Left colon (tissue), 2 donors: ENCODE measurements at places on chromosomes 5 and 9. TPM values are rescaled to one million over a fixed set of nuclear protein-coding genes. Genes with fewer than 3 reads are reported as not detected.

- no peak for DNase-seq
Measured at GRCh38 chr9:36742264-36742663, 169.6 kb downstream of the MELK start.

- peak; percentile 51 for DNase-seq
Measured at GRCh38 chr5:158074992-158075769, 216.2 kb upstream of the CLINT1 start.

GRCh38 chr5:146956217-146956616 lies 77.7 kb upstream of the PPP2R2B start:
- no peak for DNase-seq

- no peak for DNase-seq
Measured at GRCh38 chr5:119009131-119009530, 20.8 kb upstream of the DTWD2 start.

DNA sequence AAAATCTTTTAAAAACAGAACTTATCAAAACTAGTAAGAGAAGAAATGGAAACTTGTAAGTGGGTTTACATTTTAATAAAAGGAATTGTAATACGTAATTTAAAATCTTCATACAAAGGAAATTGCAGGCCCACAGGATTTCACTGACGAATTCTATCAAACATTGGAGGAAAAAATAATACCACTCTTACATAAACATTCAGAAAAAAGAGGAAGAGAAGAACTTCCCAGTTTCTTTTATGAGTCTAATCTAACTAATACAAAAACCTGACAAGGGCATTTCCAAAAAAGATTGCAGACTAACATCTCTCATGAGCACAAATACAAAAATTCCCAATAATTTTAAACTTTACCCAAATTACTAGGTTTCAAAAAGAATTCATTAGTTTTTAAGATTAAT lies 149.0 kb downstream of the RANBP17 start:
- DNase-seq: no peak

DNA sequence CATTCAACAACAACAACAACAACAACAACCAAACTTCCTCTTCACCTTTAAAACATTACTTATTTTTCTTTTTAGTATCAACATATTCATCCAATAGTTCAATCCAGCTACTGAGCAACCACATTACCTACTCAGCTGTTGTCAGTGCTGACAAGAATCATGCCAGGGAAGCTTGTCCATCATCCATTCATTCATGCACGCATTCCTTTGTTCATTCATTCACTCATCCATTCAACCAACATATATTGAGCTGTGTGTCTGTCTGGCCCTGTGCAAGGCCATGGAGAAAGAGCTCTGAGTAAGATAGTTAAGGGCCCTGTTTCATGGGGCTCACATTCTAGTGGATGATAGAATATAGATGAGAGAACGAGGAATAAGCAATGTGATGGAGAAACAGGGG lies 80.2 kb upstream of the TBC1D2 start:
- DNase-seq: no peak

- DNase-seq: no peak
Measured at GRCh38 chr5:115586525-115587146, 15.6 kb downstream of the TICAM2 start.

- peak; percentile 76 for DNase-seq
Measured at GRCh38 chr9:90801241-90801972, at the start of gene SYK. TSS of gene SYK (plus strand) at chr9:90801819. CDS start at chr9:90843899, 42,080 bp downstream.

DNA sequence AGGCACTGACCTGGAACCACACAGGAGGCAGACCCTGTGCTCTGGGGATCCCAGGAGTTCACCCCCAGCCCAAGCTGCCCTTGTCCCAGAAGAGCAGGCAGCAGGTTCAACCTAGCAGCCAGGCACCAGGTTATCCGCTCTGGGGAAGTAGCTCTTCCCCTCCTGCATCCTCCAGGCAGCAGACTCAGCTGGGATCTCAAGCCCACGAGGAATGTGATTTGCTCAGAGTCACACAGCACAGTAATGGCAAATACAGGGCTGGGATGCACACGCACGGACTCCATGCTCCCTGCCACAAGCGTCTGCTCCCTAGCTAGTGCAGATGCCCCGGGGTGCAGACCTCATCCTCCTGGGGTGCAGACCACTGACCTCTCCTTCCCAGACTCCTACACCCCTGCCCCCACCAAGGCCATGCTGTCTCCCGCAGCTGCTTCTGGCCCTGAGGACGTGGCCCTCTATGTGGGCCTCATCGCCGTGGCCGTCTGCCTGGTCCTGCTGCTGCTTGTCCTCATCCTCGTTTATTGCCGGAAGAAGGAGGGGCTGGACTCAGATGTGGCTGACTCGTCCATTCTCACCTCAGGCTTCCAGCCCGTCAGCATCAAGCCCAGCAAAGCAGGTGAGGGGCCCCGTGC lies 25.5 kb downstream of the HK3 start:
- no peak for DNase-seq

DNA sequence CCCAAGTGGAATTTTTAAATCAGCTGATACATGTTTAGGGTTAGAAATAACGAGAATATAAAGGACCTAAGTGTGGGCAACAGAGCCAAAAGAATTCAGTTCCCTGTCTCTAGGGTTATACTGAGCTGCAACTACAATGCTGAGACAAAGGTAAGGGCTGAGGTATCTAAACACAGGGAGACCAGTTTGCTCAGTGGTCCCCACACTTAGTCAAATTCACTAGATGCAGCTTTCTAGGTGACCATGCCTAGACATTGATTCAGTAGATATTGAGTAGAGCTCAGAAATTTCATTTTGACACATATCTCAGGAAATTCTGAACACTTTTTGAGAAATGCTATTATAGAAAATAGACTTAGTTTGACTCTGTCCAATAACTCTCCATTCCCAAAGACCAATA lies 84.8 kb downstream of the PPP2R2B start:
- DNase-seq: no peak

DNA sequence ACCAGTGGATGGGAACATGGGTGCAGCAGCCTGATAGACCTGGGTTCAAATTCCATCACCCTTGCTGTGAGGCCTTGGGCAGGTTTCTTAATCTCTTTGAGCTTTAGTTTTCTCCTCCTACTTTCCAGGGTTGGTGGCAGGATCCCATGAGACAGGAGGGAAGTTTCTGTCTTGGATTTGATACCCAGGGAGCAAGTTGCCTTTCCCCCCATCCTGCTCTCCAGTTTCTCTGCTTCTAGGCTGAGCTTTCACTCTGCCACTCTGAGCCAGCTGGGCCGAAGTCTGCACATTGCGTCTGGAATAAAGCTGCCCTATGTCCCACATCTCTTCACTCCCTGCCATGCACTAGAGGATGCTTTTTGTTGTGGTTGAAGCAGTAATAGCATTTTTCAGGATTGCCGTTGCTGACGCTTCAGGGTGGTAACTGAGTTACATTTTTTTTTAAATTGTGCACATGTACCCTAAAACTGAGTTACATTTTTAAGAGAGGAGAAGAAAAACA lies 40.5 kb upstream of the ANGPTL2 start:
- no peak for DNase-seq

DNA sequence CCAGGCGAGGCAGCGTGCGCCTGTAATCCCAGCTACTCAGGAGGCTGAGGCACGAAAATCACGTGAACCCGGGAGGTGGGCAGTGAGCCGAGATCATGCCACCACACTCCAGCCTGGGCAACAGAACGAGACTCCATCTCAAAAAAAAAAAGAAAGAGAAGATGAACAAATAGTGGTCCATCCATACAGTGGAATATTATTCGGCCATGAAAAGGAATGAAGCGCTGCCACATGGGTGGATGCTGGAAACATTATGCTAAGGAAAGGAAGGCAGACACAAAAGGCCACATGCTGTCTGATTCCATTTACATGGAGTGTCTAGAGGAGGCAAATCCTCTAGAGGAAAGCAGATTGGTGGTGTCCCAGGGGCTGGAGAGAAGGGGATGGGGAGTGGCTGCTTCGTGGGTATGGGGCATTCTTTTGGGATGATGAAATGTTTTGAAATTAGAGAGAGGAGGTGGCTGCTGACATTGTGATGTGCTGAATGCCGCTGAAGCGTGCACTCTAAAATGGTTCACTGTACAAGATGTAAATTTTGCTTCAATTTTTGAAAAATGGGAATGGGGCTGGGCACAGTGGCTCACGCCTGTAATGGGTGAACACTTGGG lies 17.0 kb downstream of the PLPP7 start:
- DNase-seq: no peak

DNA sequence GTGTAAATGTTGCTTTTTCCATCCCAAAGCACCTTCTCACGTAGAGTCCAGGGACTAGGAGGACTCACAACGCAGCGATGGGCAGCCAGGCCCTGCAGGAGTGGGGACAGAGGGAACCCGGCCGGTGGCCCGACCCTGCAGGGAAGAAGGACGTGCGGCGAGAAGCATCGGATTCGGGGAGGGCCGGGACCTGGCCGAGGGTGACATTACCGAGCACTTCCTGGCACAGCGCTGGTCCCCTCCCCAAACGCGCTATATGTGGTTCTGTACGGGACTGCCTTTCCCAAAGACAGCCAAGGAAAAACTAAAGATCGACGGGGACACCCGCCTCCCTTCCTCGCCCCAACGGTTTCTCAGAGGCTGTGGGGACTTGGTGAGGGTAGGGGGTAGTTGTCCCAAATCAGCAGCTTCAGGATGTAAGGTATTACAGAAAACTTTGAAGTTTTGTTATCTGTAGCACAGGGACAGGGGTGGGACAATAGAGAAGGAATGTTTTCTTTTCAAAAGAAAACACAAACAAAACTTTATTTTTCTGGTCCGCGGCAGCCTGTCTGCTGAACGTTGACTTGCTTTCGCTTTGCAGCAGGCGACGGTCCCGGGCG lies 887 bp upstream of the MAP3K1 start:
- DNase-seq: peak; percentile 47

DNA sequence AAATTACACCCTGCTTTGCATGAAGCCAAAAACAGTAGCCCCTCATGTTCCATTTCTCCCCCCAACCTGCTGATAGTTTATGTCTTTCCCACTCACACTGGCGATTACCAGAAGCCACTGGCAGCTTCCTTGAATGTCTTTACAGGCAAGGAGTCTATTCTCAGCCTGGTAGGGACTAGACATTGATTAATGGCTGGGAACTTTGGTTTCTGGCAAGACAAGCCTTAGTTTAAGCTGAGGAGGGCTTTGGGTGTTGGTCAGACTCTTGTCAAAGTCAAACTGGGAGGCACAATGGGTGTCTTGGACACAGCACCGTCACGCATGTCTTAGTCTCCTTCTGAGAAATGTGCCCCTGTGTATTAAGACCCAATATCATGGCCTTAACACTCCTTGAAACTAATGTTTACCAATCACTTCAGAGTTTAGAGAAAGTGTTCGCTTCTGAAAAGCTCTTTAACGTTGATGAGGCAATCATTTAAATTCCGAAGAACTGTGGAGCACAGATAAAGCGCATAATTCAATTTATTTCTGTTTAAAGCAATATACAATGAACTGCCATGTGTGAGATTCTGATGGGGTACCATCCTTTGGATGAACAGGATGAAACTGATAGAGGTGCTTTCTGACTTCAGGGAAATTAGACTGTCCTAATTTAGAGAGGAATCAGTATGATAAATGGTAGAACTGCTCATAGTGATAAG lies 53.9 kb upstream of the CPEB4 start:
- DNase-seq: no peak

- DNase-seq: no peak
Measured at GRCh38 chr5:173099461-173099860, 43.3 kb downstream of the CREBRF start.

- DNase-seq: no peak
Measured at GRCh38 chr9:125961072-125961471, 213.9 kb downstream of the PBX3 start.

- DNase-seq: no peak
Measured at GRCh38 chr5:19739671-19740070, 248.3 kb downstream of the CDH18 start.

DNA sequence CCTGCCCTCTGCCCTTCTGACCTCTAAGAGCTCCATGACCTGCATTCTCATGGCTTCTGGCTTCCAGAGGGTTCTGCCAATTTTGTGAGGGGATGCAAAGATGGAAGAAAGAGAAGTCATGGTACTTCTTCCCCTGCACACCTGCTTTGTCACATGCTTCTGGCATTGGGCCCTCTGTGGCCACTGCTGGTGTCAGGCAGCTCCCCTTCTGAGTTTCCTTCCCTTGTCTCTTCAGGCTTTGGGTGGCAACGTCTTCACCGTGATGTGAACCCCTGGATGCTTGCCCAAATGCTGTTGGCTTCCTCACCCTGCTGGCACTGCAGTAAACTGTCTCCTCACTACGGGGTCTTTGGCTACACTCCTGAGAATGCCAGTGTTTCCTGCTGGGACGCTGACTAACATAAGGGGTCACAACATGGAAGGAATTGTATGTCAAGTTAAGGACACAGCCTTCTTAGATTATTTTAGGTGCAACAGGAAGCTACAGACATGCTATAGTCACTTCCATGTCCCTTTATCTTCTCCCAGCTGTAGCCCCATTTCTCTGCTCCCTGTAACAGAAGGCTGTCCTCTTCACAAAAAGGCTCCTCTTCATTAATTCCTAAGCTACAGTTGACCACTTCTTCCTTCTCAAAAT lies 8.9 kb upstream of the CLINT1 start:
- DNase-seq: no peak

DNA sequence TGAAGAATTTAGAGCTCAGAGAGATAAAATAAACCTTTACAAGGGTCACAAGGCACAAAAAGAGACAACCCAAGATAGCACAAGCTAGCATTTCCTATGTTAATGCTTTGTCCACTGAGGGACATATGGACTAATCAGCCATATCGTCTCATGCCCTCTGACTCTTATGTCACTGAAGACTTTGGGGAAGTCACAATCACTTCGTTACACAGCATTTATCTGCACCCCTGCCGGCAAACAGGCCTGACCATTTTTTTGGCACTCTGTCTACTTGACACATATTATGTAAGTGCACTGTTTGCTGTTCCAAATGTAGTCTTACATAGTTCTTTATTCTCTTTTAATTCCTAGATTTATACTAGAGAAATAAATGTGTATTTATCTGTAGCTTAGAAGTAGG lies 13.9 kb upstream of the BNC2 start:
- DNase-seq: no peak

DNA sequence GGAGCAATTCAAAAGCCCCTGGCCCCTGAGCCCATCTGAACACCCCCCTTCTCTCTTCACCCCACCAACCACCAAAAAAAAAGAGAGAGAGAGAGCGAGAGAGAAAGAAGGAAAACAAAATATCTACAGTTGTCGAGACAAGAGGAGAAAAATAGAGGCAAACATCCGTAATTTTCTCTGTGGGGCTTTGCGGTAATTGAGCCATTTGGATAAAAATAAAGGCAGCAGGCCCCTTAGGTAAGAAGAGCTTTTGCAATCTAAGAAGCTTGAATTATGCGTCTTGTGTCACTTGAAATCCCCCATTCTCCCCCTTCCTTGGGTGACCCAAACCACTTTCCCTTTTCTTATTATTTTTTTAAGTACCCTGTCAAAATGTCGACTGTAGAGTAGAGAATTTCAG lies 35.5 kb upstream of the FUBP3 start:
- DNase-seq: no peak

ARHGEF39 gene
- total RNA-seq: 5.2 TPM

SCGB3A1 gene
- total RNA-seq: not detected

NR2F1 gene
- total RNA-seq: 4.9 TPM

CDHR2 gene
- total RNA-seq: 93.4 TPM

ODF2 gene
- 13.8 TPM for total RNA-seq

SOHLH1 gene
- total RNA-seq: not detected

BASP1 gene
- total RNA-seq: 5.0 TPM

UHRF2 gene
- total RNA-seq: 29.1 TPM

MYOT gene
- 3.2 TPM for total RNA-seq

TEX53 gene
- total RNA-seq: not detected

TAS2R1 gene
- not detected for total RNA-seq
